HFFc6 (cell line): ENCODE measurements at places on chromosomes 11 and 22. TPM values are rescaled to one million over a fixed set of nuclear protein-coding genes. Genes with fewer than 3 reads are reported as not detected.
A peak's percentile ranks its signal among the peaks of the same experiment; 100 is the strongest.

DNA sequence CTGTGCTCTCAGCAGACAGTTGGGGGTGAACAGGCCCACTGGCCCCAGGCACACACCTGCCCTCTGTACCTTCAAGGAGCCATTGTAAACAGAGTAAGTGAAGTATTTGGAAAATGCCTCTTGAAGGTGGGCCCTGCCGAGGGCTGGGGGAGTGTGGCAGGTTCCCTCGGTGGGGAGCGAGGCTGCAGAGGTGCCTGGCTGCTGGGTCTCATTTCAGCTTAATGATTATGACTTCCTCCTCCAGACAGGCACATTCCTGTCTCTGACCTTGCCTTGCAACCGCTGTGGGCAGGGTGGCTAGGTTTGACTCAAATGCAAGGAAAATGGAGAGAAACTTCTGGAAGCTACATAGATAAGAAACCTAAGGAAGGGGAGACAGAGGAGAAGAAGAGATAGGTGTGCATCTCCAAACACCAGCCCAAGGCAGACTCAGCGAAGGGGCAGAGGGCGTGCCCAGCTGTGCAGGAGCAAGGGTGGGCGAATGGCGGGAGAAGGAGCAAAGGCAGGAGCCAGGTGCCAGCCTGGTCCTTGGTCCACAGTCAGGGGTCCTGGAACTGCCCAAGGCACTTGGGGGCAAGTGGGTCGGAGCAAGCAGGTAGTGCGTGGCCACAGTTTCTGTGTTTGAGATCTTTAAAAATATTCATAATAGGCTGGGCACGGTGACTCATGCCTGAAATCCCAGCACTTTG lies 14.0 kb downstream of the GRAMD4 start:
- no peak for DNase-seq

- DNase-seq: peak; percentile 4
These were observed 395.7 kb downstream of the MN1 start for GRCh38 chr22:27405672-27406388.

DNA sequence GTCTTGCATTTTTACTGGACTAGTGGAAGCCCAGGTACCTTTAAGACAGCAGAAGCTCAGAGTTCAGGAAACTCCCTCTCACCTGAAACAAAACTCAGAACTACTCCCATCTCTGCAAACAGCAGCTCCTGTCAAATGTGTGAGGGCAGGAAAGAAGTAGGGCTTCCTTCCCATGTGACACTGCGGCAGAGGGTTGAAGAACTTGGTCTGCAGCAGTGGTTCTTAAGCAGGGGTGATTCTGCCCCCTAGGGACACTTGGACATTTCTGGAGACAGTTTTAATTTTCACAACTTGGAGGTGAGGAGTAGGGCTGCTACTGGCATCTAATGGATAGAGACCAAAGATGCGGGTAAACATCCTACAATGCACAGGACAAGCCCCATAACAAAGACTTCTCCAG lies 63.4 kb downstream of the RCN1 start:
- DNase-seq: peak; percentile 43

DNA sequence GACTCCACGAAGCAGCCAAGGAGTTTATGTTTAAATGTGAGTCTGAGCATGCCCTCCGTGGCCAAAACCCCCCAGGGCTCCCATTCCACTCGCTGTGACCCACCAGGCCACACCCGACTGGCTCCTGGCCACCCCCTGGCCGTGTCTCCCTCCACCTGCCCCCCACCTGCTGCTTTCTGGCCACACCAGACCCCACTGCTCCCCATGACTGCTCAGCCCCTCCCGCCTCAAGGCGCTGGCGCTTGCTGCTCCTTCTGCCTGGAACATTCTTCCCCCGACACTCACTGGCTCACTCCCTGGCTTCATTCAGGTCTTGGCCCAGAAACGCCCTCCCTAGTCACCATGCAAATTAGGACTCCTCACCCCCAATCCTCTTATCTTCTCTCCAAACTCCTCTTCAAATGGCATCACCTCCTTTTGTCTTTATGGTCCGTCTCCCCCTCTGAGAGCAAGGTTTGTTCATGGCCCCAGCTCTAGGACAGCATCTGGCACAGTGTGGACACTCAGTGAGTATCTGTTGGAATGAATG lies 72.2 kb downstream of the EFCAB6 start:
- no peak for DNase-seq

DNA sequence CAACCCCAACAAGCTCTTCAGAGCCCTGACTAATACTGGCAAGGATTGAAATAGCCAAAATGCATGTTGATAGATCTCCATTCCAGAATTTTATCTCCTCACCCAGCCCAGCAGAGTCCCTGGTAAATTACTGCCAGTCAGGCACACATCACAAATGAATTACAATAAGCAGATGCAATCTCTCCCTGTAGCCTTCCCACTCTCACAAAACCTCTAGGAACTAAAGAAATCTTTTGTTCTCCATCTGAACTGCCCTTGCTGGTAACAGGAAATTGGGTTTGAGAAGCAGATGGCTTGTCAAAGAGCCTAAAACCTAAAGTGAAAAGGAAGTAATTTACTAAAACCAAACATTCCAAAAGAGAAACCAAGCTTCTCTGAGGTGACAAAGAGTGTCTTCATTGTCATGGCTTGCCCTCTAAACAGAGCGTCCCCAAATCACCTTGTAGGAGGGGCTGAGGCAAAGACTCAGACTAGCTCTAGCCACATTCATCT lies 59.5 kb downstream of the FAM168A start:
- DNase-seq: no peak

DNA sequence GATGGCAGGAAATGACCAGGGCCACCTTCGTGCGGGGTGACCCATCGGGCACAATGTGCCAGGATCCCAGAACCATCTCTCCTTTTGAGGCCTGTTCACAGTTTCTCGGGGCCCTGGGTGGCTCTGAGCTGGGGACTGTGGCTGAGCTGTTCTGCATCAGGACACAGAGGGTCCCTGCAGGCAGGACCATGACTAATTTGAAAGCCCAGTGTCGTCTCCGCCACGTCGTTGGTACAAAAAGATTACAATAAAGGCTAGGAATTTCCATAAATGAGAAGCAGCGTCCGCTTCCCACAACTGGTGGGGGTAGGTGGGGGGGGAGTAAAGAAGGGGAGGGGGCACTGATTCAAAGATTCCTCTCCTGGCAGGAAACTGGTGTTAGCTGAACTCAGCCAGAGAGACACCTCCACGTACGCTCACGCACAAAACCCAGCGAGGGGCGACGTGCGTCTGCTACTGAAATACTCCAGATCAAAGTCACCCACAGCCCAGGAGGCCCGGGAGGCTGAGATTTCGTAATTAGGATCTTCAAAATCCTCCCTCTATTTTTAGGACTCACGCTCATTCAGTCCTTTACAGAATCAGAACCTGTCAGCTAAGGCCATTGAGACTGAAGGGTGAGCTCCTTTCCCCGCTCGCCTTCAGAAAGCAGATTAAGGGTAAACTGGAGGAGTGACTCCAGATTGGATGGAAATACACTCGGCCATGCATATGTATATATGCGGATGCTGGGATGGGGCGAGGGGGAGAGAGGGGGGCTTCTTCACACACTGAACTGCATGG lies 11.0 kb downstream of the MN1 start:
- no peak for DNase-seq

DNA sequence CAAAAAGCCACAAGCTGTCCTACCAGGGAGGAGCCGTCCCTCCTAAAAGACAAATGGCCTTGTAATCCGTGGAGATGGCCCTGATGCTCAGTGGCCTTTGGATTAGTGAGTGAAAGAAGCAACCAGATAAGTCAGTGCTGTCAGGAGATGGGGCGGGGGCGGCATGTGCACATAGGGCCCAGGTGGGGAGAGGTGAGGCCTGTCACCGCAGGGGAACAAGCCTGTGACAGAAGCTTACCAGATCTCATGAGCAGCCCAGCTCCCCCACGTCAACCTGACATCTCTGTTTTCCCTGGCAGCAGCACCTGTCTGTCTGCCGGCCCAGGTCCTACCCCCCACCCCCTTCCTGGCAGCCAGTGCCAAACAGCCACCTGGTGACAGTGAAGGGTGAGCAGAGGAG lies 162.6 kb downstream of the BUD13 start:
- DNase-seq: no peak

- DNase-seq: no peak
These were observed 29.2 kb downstream of the TESMIN start for GRCh38 chr11:68722143-68722542.

DNA sequence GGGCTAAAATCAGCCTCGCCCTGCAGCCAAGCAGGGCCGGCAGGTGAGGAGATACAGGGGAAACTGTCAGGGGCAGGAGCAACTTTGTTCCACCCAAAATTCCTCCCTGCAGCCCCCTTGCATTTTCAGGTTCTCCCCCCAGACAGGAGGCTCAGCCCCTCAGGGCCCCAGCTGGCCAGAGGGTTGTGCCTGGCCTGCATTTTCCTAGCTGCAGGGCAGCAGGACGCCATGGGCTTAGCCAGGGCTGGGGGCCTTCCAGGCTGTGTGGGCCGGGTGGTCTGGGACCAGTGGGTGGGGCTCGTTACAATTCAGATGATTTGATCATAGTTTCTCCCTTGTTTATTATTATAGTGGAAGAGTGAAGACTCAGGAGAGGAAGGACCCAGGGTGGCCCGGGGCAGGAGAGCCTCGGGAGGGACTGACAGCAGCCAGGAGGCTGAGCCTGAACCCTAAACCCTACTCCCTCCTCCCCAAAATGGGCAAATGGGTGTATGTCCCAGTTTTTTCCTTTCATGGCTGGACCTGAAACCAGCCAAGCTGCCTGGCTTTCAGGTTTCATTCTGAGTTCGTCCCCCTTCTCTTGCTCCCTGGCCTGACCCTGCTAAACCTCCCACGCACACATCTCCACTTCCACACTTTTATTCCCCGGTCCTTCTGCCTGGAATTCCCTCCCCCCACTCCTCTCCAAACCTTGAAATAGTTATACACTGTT lies 40.0 kb downstream of the AHNAK start:
- DNase-seq: no peak

DNA sequence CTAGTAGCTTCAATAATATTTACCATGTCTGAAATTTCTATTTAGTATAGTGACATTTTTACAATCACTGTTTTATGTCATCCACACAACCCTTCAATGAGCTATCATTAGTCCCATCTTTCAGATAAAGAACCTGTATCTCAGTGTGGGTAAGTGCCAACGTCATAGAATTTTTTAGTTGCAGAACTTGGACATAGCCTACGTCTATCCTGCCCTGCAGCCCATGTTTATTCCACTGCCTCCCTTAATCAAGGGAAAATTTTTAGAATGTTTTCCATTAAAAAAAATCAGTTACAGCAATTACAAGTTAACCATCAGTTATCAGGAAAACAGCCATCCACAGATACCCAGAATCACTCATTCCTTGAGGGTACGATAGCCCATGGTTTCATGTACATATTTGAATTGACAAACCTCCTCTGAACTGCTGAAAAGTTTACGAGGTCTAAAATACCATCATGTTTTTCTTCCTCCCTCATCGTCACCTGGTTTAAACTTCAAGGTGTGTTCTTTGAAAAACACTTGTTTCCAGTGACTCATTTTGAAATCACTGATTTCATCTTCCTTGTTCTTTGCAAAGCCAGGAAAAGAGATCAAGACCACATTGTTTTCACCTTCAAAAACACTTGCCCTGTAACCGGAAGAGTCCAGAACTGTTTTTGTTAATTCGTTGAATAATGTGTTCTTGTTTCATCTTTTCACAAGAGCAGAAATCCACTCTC lies 100.9 kb downstream of the FAM76B start:
- no peak for DNase-seq

- DNase-seq: peak; percentile 35
These were observed 390.0 kb downstream of the NTM start for GRCh38 chr11:131760091-131761061.

GRCh38 chr22:19694696-19695095 lies 19.6 kb upstream of the SEPTIN5 start:
- DNase-seq: no peak

GRCh38 chr22:43415681-43416080 lies 3.9 kb downstream of the MPPED1 start:
- no peak for DNase-seq

DNA sequence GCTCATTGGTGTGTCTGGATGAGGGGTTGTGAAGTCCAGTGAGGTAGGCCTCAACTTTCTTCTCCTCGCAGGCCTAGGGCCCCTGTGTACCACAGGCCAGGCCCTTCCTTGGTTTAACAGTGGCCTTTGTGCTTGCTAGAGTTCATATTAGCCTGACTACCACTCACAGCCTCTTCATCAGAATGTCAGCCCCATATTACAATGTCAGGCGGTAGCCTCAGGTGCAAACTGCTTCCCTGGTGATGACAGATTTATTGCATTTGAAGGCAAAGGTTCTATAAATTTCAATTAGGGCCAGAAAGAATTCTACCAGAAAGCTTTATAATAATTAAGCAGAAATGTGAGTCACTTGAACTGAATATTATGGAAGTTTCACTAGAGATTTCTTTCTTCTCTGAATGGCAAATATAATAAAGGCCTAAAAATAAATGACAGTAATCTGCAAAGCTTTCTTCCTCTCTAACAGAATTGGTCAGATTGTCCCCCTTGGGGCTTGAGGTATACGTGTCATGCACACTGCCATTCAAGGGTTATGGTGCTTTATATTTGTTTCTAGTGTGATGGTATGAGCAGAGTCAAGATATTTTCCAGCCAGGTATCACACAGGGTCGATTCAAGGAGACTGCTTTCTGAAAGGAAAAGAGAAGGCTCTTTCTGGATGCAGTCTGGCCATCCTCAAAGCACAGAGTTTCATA lies 210.3 kb downstream of the CWF19L2 start:
- DNase-seq: no peak

DNA sequence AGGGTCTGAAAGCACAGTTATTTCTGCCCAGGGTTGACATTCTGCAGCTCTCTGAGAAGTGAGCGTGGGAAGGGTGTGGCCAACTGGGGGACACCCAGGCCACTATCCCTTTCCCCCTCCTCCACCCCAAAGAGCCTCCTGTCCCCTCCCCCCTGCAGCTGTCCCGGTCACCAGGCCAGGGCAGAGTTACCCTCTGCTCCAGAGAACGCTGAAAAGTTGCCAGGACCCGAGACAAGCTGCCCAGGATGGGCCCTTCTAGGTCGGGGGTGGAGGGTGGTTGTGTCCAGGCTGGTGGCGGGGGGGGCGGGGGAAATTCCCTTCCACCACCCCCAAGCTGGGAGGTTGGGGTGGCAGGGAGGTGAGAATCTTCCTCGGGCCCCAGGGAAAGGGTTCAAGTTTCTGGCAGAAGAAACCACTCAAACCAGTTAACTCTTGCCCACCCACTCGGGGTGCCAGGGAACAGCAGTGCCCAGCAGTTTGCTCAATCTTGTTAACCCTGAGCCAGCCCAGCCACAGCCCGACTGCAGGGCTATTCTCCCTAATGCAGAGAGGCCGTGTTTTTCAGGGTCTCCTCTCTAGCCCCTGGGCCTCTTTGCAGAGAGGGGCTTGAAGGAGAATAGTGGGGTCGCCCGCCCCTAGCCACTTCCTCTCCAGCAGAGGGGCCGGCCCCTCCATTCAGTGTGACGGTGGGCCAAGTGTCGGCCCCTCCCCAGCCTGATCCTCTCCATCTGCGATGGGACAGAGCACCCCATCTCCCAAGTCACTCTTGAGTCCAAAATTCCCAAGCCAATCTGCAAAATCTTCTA lies 697 bp downstream of the LGALS1 start:
- peak; percentile 32 for DNase-seq

The GAB4 gene
- not detected in 3 replicates for total RNA-seq

The MYBPC3 gene
- total RNA-seq: not detected in 3 replicates

The MYEOV gene
- 51.8 to 92.6 TPM (median 66.9 TPM) in 3 replicates for total RNA-seq

The IL17REL gene
- not detected in 3 replicates for total RNA-seq

The PRR5L gene
- total RNA-seq: 20.1 to 25.1 TPM (median 23.7 TPM) in 3 replicates

The GNB1L gene
- 7.9 to 8.5 TPM (median 8.4 TPM) in 3 replicates for total RNA-seq

The TMEM45B gene
- not detected in 3 replicates for total RNA-seq

The MN1 gene
- 0.12 to 0.24 TPM (median 0.15 TPM) in 3 replicates for total RNA-seq

The KCNJ1 gene
- not detected in 3 replicates for total RNA-seq

The CARS1 gene
- 51.3 to 66.7 TPM (median 56.8 TPM) in 3 replicates for total RNA-seq
